Gastroesophageal sphincter (tissue), 4 donors: ENCODE measurements at places on chromosomes 5 and 9. TPM values are rescaled to one million over a fixed set of nuclear protein-coding genes. Genes with fewer than 3 reads are reported as not detected.

Gene CTSL
- total RNA-seq, result 107 TPM

Gene IFNA2
- total RNA-seq, result not detected

Gene PCDHA5
- 0.27 TPM for total RNA-seq

GRCh38 chr5:96957254-96958049 lies 21.6 kb downstream of the LNPEP start:
- no peak for ATAC-seq

DNA sequence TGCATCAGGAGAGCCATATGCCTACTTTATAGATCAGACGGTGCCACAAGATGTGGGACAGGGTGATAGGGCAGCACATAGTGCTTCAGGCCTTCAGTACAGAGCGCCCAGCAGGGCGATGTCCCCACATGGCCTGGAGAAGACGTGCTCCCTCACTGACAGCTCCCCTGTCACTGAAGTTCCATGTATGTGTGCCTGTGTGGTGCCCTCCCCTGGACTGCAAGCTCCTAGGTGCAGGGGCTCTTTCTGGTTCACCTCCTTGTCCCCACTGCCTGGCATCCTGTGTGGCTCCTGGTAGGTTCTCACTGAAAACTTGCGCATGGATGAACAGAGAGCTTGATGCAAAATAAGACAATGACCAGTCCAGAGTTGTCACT lies 233.1 kb downstream of the GADD45G start:
- no peak for ATAC-seq

DNA sequence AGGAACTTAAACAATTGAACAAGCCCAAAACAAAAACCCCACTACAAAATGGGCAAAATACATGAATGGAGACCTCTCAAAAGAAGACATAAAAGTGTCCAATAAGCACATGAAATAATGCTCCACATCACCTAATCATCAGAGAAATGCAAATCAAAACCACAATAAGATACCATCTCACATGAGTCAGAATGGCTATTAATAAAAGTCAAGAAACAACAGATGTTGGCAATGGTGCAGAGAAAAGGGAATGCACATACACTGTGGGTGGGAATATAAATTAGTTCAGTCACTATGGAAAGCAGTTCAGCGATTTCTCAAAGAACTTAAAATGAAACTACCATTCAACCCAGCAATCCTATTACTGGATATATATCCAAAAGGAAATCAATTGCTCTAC lies 337.4 kb upstream of the GRIA1 start:
- no peak for ATAC-seq

- ATAC-seq, result no peak
These were observed 44.0 kb upstream of the MAP1B start for GRCh38 chr5:72063219-72063819.

GRCh38 chr5:88845081-88845697 lies 37.8 kb downstream of the MEF2C start:
- no peak for ATAC-seq

DNA sequence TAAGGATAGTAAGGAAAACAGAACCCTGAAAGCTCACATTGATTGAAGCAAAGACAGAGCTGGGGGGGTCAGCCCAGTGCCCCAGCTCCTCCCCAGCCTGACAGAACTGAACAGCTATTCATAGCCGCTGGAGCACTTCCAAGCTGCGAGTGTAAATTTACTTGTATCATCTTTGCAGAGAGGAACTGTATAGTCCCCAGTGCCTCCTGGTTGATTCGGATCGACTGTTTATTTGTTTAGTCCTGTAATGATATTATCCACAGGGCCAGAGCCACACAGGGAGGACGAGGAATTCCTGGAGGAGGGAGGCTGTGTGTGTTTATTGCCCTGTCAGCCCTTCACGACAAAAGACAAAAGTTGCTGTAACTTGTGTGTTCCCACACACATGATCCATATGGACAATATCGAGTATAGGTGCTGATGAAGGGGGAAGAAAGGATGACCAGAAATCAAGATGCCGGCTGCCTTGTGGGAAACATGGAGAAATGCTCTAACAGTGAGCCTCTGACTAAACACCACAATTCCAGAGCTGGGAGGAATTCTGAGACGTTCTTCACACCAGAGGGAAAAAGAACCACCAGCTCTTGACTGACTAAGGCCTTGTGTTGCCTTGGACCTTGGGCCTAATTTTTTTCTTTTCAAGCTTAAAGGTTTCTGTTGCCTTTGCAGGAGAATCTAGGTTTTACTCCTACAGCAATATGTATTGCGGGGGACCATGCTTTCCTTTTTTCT lies 31.1 kb downstream of the FOXD1 start:
- no peak for ATAC-seq

- no peak for ATAC-seq
These were observed 541.2 kb downstream of the PTPRD start for GRCh38 chr9:10071579-10071978.
